GM12878 (cell line): ENCODE measurements at places on chromosomes 4 and X.

DNA sequence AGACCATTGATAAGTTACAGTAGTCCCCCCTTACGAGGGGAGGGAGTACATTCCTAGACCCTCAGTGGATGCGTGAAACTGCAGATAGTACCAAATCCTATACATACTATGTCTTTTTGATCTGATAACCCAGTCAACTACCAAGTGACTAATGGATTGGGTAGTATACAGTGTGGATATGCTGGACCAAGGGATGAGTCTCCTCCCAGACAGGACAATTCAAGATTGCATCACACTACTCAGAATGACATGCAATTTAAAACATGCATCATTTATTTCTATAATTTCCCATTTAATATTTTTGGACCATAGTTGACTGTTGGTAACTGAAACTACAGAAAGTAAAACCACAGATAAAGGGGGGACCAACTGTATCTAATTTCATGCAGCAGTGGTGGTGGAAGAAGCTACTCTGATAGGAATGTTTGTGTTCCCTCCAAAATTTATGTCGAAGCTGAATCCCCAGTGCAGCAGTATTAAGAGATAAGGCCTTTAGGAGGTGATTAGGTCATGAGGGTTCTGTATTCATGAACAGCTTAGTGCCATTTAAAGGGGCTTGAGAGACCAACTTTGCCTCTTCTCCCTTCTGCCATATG is 11.9 kb downstream of the HADH start:
- no peak for DNase-seq

DNA sequence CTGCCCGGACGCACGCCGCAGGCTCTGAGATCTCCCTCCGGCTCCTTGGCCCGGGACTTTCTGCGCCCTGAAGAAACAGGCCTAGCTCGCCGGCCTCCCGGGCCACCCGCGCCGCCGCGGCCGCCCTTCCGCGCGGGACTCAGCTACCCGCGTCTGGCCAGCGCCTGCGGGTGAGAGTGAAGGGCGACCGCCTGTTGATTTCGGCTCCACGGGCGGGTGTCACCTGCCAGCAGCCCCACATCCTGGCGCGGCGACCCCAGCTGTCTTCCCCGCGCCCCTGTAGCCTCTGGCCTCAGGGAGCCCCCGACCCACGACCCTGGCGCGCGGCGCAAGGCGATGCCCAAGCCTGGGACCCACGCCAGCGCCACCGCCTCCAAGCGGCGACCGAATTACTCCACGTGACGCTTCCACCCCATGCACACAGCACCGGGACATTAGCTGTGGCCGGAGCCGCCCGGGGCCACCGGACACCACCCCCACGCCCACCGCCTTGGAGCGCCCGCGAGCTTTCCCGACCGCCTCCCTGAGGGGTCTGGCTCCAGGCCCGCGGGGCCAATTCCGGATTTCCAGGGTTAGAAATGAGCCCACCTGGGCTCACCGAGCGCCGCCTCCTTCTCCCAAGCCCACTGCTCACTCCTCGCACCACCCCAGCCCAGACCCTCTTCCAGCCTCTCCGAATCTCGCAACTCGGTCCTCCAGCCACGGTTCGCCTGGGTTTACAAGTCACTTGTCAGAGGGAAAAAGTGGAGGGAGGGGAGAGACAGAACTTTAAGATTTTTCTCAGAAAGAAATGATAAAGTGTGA is 10.2 kb downstream of the ARX start:
- DNase-seq: no peak

GRCh38 chr4:6768539-6768905 is 14.0 kb upstream of the KIAA0232 start:
- DNase-seq: no peak

- no peak for DNase-seq
Observed at GRCh38 chr4:166017804-166018203, 144.8 kb downstream of the TLL1 start.

DNA sequence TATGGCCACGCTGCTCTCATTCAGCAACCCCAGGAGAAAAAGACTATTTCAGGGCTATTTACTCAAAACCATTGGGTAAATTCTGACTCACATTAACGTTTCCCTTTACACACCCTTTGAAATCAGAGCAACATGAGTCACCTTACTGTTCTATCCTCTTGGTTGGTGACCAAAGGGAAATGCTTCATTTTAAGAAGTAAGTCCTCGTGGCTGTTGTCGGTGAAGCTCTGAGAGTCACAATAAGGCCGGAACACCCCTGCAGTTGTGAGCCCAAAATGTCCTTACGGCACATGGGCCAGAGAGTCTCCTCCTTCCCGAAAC is 56.3 kb upstream of the SPRY1 start:
- no peak for DNase-seq

- no peak for DNase-seq
Observed at GRCh38 chrX:154539077-154539476, 7.6 kb downstream of the G6PD start.

- no peak for DNase-seq
Observed at GRCh38 chrX:107565931-107566603, 62.2 kb upstream of the PRPS1 start.

- DNase-seq: peak; percentile 12
Observed at GRCh38 chr4:103498161-103499070, 221.4 kb downstream of the TACR3 start.

- no peak for DNase-seq
Observed at GRCh38 chr4:145863191-145863590, 75.4 kb downstream of the ZNF827 start.

DNA sequence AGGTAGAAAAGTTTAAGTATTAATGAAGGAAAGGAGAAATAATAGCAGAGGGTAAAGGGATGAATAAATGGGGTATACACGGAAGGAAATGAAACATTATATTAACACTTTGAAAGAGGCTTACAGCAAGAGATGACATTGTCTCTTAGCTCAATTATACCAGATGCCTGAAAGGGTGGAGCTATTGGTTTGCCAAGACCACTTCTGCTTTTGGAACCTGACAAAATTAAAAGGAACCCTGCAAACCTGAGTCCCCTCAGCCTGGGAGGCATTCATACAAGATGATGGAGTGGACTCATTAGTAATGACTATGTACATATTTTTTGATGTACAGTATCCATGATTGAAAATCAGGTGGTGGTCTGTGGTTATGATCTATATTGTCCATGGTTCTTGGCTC is 45.1 kb upstream of the HPF1 start:
- DNase-seq: no peak

DNA sequence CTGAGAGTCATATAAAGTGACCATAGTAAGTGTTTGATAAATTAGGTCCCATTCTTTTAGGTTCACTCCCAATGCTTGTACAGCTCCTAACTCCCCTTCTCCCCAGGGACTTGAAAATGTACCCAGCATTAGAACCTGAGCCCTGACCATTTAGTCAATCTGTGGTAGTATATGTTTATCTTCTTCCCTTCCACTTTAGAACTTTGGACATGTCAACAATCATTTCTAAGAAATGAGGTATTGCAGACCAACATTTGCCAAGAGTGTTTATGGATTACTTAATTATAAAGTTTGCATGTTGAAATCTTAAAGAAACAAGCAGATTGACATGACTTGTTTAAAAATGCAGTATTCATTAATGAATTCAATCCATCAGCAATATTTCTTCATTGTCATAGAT is 26.0 kb downstream of the AFM start:
- no peak for DNase-seq
